ENCODE measurements at places on chromosomes 5 and 9.

DNA sequence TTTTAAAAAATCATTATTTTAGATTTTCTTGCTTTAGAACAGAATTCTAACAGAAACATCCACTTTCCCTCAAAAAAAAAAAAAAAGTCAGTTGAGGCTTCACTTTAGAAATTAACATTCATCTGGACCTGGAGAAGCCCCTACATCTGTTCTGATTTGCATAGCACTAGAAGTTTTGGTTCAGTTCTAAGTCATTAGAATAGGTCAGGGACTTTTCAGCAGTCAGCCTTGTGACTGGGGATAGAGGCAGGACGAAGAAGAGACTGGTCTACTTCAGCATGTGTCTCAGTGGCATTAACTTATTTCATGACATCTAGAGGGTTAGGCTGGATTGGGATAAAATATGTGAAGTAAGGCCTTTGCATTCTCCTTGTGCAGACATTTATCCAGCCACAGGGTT, 215.8 kb upstream of the DAB2 start:
- no peak for DNase-seq

DNA sequence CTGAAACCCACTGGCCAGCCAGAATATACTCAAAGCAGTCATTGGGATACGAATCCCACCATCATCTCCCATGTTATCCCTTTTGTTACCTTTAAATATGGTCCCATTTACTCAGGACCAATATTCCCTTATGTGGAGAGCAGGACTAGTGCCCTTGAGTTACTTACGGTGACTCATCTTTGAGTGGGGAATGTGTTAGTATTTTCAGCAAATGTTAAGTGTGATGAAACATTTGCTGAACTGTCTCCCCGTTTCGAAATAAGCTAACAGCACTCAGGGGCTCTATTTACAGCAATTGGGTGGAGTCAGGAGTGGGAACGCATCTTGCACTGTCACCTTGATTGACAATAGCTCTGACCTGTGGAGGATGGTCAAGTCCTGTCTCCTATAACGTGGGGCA, 67.4 kb downstream of the CTSL start:
- DNase-seq: no peak

DNA sequence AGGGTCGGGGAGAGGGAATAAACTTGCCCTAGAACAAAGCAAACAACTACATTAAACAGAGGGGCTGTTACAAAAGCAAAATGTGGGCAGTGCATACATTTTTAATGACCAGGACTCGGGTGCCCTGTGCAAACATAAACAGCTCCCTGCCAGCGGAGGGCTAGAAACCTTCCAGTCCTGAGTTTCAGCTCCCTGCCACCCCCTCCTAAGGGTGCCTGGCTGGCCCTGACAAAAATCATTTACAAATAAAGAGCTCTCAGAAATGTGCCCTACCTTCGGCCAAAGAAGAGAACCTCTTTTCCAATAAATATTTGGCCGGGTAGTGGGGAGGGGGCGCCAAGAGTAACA, 29.5 kb downstream of the FOXD1 start:
- DNase-seq: no peak

GRCh38 chr5:93909356-93909755, 168.0 kb upstream of the POU5F2 start:
- DNase-seq: no peak

- DNase-seq: no peak
These were observed 131.1 kb downstream of the TLE1 start for GRCh38 chr9:81558091-81558830.

DNA sequence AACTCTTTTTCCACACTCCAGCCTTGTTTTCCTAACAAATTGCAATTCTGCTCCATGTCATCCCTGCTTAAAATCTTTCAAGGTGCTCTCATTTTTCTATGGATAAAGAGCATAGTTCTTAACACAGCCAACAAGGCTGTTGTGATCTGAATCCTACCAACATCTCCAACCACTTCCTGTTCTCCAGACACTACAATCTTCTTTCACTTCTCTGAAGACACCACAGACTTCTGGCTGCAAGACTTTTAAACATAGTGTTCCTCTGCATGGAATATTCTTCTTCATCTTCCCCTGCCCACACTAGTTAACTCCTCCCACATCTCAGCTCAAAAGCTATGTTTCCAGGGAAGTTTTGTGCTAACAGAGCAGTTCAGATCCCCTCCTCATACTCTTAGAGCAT, 404.8 kb downstream of the MAN2A1 start:
- no peak for DNase-seq

DNA sequence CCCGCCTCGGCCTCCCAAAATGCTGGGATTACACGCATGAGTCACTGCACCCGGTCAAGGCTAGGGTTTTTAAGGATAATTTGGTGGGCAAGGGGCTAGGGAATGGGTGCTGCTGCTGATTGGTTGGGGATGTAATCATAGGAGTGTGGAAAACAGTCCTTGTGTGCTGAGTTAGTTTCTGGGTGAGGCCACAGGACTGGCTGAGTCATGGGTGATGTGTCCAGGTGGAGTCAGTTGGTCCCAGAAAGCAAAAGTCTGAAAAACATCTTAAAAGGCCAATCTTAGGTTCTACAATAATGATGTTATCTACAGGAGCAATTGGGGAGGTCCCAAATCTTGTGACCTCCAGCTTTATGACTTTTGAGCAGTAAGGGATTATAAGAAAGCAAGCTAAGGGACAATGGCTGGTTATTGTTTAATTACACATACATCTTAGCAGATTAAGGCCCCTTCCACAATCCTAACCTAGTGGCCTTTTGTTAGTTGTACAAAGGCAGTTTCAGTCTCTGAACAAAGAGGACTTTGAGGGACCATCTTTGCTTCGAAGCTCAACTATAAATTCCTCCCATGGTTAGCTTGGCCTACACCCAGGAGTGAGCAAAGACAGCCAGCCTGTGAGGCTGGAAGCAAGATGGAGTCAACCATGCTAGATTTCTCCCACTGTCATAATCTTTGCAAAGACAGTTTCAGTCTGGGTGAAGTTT, 5.5 kb upstream of the AOPEP start:
- no peak for DNase-seq

DNA sequence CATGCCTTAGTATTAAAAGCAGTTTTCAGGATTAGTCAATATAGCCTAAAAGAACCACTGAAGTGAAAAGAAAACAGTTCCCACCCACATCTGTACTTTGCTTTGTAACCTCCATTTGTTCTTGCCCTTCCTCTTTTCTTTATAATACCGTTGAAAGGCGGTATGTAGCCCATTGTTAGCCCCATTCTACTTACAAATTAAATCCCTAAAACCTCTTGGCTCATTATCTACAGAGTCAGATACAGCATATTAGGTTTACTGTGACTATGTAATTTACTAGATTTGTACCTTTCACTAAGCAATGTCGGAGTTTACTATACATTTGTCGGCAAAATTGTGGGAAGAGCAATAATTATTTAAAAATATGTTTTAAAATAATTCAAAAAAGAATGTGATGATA, 17.3 kb downstream of the ALDH1A1 start:
- no peak for DNase-seq

GRCh38 chr5:83388608-83389007, 82.9 kb upstream of the VCAN start:
- DNase-seq: no peak

DNA sequence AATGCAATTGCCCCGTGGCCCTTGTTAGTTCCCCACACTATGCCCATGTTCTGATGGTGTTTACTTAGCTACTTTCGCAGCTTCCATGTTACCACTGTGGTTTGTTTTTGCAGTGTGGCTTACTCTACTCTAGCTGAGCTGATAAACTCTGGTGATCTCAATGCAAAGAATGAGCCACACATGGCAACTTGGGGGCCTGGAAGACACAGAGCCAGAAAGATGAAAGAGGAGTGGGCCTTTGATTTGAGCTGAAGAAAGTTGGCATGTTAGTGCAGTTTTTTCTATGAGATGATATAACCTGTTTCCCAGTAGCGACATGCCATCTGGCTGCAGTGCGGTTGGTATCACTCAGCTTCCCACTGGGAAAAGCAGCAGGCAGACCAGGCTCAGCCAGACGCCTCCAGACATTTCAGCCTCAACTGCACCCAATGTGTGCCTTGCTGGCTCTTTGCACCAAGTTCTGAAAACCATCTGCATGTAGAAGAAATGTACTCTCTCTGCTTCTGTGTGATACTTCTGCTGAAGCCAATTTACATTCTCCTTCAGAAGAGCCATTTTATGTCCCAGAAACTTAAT, 329.4 kb downstream of the ARHGEF28 start:
- no peak for DNase-seq

- DNase-seq: no peak
These were observed 99.0 kb downstream of the RALGPS1 start for GRCh38 chr9:127013597-127013996.

- no peak for DNase-seq
These were observed 88.5 kb downstream of the SUSD1 start for GRCh38 chr9:112086627-112087026.

All from ELF-1 (cell line).